ENCODE measurements at places on chromosomes 5 and 9.

DNA sequence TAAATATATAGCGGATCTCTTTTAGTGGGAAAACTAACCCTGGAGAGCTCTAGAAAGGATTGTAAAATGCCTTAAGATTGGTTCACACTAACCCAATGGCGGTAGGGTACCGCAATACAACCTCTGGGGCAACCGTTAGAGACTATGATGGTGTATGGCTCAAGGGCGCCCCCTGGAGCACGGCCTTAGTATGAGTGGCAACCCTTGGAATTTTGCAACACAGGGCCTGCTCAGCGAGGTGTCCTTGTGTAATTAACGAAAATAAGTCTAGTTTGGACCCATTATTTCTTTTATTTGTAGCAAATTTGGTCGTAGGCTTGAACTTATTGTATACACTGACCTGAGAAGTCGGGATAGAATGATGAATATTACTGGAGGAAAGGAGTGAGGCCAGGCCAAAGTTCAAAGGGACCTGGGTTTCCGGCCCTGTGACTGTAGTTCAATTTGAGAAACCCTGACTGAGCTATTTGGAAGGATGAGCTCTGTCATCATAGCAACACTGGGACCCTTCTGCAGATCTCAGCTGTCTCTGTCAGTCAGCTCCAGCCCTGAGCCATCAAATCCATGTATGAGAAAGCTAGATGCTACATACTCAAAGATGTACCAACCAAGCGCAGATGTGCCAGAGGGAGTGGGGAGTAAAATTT is 54.8 kb downstream of the CAMK4 start:
- peak; percentile 86 for DNase-seq

DNA sequence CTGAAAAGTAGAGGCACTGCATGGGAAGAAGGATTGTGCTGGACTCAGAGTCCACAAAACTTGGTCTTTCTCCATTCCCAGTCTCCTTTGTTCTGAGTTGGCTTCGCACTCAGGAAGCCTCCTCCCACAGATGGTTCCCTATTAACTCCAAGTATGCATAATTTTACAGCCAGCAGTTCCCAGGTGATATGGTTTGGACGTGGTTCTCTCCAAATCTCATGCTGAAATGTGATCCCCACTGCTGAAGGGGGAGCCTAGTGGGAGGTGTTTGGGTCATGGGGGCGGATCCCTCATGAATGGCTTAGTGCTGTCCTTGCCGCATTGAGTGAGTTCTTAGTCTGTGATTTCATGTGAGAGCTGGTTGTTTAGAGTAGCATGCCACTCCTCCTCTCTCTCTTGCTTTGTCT is 86.6 kb downstream of the FEM1C start:
- DNase-seq, result no peak

GRCh38 chr5:87307796-87308423 is 40.2 kb downstream of the RASA1 start:
- DNase-seq, result no peak

GRCh38 chr5:61613679-61614078 is 281.6 kb downstream of the ZSWIM6 start:
- DNase-seq, result no peak
